NCI-H187 (cell line): ENCODE measurements at places on chromosomes 2 and 18.

GRCh38 chr2:106193690-106193976 is 468 bp downstream of the UXS1 start:
- no peak for DNase-seq

GRCh38 chr2:147260241-147260640 is 584.6 kb upstream of the ACVR2A start:
- no peak for DNase-seq

- no peak for DNase-seq
These were observed 60.7 kb downstream of the TTC27 start for GRCh38 chr2:32688541-32688940.

GRCh38 chr2:118983133-118983532 is 41.1 kb downstream of the MARCO start:
- no peak for DNase-seq

GRCh38 chr2:71792926-71793761 is 339.8 kb downstream of the DYSF start:
- DNase-seq: no peak

DNA sequence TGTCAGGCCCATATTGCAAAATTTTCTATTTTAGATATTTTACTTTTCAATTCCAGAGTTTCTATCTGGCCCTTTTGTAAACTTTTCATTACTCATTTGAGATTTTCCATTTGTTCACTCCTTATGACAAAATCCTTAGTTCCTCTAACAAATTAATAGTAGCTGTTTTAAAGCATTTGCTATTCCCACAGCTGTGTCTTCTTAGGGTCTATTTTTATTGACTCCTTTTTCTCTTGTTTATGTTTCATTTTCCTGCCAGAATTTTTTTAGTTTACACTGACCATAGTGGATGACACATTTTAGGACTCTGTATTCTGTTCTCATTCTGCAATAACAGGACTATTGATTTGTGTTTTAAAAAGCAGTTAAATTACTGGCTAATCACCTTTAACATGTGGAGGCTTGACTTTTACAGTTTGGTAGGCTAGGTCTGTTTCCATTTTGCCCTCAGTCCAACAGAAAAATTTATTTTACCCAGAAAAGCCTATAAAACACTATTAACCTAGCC is 30.0 kb downstream of the PID1 start:
- no peak for DNase-seq

GRCh38 chr2:109216332-109216731 is 87.3 kb downstream of the SH3RF3 start:
- DNase-seq: no peak

DNA sequence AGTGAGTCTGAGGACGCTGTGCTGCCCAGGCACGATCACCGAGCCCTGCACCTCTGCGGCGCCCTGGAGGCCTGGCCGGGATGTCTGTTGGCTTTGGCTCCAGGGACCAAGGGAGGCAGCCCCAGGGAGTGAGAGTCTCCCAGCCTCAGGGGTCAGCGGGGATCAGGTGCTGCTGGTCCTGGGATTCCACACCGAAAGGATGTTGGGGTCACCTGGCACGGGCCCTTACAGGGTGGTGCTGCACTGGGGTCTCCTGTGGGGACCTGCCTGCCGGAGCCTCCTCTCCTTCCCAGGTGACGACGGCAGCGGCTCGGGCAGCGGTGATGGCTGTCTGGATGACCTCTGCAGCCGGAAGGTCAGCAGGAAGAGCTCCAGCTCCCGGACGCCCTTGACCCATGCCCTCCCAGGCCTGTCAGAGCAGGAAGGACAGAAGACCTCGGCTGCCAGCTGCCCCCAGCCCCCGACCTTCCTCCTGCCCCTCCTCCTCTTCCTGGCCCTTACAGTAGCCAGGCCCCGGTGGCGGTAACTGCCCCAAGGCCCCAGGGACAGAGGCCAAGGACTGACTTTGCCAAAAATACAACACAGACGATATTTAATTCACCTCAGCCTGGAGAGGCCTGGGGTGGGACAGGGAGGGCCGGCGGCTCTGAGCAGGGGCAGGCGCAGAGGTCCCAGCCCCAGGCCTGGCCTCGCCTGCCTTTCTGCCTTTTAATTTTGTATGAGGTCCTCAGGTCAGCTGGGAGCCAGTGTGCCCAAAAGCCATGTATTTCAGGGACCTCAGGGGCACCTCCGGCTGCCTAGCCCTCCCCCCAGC is 30.5 kb downstream of the GPC1 start:
- DNase-seq: no peak

GRCh38 chr2:19881908-19882265 is 19.9 kb downstream of the TTC32 start:
- DNase-seq: no peak
